Heart right ventricle (tissue), 16 donors: ENCODE measurements at places on chromosomes 13 and 19. TPM values are rescaled to one million over a fixed set of nuclear protein-coding genes. Genes with fewer than 3 reads are reported as not detected.

Gene TTC9B
- total RNA-seq, result not detected

Gene ETV2
- total RNA-seq, result not detected

Gene ZNF225
- total RNA-seq, result 2.6 TPM

Gene MEDAG
- 5.4 TPM for total RNA-seq
